ENCODE measurements at places on chromosomes 6 and 20.

DNA sequence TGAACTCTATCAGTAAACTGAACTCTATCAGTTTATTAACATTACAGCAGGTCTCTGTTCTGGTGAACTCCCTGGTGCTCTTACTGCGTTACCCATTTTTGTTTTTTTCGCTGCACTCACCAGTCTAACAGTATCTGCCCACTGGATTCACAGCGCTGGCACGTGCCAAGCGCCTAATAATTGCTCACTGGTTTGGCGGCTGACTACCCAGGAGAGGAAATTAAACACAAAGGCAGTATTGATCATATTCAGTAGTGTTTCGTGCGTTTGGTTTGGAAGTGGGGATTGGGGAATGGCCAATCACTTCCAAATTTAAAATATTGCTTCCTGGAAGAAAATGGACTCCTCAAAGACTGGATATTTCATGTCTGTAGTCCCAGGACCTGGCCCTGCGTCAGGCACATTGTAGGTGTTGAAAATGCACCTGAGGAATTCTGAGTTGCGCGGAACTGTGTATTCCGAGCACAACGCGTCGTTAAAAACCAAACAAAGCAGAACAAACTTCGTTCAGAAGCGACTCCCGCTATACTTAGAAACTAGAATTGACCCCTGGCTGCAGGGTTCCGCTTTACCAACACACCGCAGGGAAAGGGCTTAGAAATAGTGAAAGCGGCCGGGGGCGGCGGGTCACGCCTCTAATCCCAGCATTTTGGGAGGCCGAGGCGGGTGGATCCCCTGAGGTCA is 1.1 kb upstream of the RPS12 start:
- peak; percentile 47 for DNase-seq

DNA sequence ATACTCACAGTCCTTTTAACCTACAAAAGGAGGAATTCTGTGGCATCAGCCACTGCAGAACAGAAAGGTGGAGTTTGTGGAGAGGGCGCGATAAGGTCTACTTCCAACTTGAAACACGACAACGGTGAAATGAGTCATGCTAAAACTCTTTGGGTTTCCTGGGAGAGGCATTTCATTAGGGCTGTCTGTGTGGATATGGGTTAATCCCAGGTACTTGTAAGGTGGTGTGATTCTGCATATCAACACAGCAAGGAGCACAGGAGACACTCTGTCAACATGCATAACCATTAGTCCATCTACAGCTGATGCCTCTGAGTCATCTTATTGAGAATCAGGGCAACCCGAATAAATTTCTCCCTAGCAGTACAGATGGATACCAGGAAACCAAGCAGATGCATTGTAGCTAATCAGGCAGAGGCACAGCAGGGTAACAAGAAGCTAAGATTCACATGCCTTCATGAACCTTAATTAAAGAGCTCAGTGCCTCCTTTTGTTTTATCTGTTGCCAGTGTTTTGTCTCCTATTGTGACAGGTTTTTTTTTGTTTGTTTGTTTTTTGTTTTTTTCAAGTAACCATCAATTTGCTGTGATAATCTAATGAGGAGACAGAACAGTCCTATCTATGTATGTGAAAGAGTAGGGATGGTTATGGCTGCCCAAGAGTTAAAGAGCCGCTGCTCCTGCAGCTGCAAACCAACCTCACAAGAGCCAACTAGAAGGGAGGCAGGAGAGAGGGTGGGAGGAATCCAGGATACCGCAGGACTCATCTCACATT is 315.8 kb upstream of the SOX4 start:
- DNase-seq: no peak

GRCh38 chr6:108366236-108366635 is 71.4 kb downstream of the AFG1L start:
- no peak for DNase-seq

DNA sequence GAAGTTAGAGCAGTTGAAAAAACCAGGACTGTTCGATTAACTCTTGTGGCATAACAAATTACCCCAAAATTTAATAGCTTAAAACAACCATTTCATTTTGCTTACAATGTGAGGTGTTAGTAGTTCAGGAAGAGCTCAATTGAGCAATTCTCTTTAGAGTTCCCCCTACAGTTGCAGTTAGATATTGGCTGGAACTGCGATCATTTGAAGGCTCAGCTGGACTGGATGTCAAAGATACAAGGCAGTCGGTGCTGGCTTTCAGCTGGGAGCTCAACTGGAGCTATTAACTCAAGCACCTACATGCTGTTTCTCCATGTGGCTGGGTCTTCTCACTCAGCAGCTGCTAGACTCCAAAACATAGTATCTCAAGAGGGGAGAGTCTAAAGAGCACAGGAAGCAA is 96.0 kb upstream of the LOC128125822 start:
- no peak for DNase-seq

DNA sequence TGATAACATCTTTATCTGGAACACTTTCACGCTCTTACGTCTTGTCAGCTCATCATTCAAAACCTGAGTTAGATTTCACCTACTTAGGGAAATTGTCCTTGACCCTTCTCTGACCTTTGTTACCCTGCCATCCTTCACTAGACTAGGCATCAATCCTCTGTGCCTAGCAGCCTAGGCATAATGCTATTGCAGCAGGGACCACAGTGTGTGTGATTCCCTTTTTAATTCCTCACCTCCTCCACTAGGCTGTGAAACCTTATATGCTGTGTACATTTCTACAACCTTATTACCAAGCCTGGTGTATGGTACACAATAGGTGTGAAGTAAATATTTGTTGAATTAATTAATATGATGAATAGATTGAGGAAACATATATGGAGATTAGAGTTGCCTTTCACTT is 66.7 kb upstream of the DEFB112 start:
- DNase-seq: no peak

GRCh38 chr6:35718375-35718736 is 18.5 kb upstream of the ARMC12 start:
- DNase-seq: no peak

DNA sequence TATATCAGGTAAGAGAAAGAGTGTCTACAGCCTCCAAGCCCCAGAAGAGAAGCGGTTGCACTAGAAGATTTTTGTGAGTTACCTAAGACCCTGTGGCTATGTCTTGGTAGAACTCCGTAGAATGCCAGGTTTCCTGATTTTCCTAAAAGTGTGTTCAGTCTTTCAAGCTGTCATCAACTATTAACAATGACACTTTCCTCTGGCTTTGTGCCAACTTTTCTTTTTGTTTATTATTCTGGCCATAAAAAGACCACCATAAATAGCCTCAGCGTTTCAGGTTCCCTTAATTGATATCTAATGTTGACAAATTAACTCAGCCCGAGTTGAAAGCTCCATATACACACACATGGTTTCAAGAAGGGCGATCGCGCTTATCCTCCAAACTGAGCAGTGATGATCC is 1.2 kb downstream of the PAK5 start:
- DNase-seq: no peak

DNA sequence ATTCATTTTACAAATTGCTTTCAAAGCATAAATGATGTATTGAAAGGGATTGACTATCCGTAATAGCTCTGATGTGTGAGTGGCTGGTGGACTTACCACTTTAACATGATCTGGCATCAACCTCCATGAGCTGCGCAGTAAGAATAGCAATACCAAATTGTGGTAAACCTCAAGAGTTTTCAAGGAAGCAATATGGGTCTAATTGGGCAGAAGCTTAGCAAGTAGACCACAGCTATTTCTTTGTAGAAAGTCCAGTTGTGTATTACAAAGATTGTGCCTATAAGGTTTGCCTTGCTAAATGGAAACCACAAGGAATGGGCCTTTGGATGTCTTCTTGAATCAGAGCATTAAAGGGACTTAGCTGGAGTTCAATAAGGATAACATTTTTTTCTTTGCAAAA is 736.6 kb downstream of the KIF16B start:
- DNase-seq: no peak

DNA sequence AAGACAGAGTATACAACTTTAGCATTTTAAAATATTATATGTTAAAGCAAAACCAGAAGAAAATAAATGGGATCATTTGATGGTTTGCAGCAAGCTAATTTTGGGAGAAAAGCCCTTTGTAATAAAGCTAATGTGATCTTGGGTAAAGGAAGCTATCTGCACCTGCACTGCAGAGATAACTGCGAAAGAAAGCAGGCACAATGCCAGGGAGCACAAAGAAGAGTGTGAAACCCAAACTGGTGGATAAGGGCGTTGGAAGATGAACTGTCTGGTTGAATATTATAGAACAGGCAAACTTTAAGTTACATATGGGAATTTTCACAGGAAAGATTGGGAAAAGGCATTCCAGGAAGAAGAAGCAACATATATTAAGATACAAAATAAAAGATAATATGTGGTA is 179.2 kb upstream of the KHDRBS2 start:
- no peak for DNase-seq

DNA sequence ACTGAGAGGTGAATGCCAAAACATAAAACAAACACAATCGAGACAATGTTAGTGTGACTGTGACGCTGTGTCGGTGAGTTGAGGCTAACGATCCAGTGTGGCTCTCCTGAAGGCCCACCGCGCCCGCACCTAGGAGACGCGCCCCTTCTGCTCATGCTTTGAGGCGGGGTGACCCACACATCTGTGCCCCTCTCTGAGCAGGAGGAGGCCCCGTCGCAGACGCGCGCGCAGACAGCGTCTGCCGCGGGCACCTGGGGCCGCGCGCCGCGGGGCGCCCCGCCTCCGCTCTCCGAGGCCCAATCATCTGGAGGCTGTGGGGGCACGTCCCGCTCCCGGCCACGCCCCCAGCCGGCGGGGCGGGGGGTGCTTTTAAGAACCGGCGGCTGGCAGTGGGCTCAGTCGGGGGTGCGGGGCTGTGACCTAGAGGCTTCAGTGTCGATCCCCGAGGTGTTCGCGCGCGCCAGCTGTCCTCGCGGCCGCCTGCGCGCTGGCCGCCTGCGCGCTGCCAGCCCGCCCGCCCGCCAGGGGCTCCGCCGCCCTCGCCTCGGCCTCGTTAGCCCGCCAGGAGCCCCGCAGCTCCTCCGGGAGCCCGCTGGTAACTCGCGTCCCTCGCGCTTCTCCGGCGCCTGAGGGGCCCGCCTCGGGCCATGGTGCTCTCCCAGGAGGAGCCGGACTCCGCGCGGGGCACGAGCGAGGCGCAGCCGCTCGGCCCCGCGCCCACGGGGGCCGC is at the start of gene SLC16A10:
Gene SLC16A10 (plus strand): TSS at position 398 of the 730 bp plus-strand sequence. CDS start 250 bp downstream, at position 648.
- peak; percentile 84 for DNase-seq

DNA sequence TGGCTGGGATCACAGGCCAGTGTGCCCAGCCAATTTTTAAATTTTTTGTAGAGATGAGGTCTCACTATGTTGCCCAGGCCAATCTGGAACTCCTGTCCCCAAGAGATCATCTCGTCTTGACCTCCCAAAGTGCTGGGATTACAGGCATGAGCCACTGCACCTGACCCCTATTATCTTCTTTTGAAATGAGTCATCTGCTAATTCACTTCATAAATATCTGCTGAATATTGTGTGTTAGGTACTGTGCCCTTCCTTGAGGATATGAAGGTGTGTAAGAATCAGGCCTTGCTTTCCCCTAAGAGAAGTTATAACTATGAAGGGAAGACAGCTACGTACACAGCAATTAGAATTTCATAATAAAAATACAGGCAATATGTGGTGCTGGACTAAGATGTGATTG is 8.2 kb downstream of the ATRN start:
- DNase-seq: no peak

- DNase-seq: no peak
Measured at GRCh38 chr6:75351570-75351969, 67.0 kb upstream of the TMEM30A start.

- DNase-seq: peak; percentile 48
Measured at GRCh38 chr6:135022050-135022697, 32.4 kb downstream of the HBS1L start.

- no peak for DNase-seq
Measured at GRCh38 chr6:167467282-167467681, 142.4 kb downstream of the TTLL2 start.

GRCh38 chr6:170253226-170253909 is 37.5 kb downstream of the DLL1 start:
- DNase-seq: no peak

Measured in T-helper 2 cell (primary cell).